ENCODE measurements at places on chromosomes 5 and 9.

- DNase-seq = no peak
These were observed 3.8 kb downstream of the ROR2 start for GRCh38 chr9:91946196-91946595.

- no peak for DNase-seq
These were observed 54.3 kb downstream of the TMC1 start for GRCh38 chr9:72575666-72576065.

DNA sequence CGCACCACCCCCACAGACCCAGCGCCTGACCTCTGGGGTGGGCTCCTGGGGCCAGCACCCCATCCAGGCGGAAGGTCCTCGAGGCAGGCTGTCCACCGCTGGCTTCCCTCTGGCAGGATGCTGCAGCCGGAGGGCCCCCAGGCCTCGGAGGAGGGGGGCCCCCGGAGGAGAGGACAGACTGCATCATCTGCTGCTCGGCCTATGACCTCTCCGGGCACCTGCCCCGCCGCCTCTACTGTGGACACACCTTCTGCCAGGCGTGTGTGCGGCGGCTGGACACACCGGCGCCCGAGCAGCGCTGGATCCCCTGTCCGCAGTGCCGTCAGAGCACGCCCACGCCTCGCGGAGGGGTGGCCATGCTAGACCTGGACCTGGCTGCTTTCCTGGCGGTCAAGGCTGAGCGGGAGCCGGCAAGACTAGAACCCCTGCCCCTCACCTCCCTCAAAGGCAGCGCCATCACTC is 1.2 kb downstream of the RNF224 start:
- no peak for DNase-seq

- no peak for DNase-seq
These were observed 83.4 kb downstream of the GHR start for GRCh38 chr5:42506662-42507061.

DNA sequence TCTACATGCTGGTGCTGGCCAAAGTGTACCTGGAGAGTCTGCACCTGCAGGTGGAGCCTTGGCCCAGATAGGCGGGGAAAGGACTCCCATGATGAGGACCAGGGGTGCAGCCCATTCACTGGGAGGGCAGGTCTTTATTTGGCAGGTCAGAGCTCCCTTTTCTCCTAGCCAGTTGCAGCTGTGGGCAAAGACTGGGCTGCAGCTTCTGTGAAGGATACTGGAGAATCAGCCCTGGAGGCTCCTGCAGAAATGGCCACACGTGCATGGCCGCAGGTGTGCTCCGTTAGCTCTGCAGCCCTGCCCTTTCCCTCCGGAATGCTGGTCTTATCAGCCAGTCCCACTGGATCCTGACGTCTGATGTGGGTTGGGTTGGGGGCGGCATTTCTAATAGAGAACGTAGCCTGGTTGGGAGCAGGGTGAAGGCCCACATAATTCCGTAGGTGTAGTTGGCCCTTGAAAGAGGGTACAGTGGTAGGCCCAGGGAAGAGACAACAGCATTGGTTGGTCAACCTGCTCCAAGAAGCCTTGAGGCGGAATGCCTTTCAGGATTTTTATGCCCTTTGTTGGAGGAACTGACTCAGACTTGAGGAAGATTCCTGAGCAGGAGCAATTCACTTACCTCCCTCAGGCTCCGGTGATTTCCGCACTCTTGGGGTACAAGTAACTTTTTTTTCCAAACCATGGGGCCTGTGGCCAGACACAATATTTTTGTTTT is 22.0 kb upstream of the TIFAB start:
- no peak for DNase-seq

DNA sequence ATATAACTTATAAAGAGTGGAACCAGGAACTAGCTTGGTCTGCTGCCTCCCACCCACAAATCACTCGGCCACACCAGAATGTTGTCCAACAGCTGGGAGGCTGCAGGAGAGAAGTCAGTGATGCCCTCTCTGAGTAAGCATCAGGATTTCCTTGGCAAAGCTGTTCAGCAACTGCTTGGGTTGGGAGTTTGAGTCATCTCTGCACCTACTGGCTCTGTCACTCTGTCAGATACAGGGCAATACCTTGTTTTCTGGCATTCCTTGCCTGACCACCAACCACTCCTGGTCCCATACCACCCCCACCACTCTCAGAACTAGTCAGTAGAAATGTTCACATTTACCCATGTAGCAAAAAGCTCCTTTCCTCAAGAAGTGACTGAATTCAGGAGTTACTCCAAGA is 36.8 kb upstream of the GCNT4 start:
- no peak for DNase-seq

DNA sequence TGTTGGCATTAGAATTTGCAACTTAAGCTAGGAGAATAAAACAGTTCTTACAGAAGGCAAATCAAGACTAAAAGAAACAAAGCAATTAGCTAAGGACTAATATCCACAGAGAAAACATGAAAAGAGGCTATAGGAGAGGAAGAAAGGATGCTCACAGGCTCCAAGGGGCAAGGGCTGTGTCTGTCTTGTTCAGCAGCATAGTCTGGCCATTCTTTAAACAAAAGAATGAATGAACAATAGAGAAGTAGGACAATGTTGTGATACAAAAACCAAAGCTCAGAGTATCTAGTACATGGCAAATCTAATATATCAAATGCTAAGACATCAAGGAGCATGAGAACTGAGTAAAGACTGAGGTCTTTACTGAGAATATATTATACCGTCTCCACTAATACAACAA is 39.5 kb downstream of the PLPP1 start:
- no peak for DNase-seq

DNA sequence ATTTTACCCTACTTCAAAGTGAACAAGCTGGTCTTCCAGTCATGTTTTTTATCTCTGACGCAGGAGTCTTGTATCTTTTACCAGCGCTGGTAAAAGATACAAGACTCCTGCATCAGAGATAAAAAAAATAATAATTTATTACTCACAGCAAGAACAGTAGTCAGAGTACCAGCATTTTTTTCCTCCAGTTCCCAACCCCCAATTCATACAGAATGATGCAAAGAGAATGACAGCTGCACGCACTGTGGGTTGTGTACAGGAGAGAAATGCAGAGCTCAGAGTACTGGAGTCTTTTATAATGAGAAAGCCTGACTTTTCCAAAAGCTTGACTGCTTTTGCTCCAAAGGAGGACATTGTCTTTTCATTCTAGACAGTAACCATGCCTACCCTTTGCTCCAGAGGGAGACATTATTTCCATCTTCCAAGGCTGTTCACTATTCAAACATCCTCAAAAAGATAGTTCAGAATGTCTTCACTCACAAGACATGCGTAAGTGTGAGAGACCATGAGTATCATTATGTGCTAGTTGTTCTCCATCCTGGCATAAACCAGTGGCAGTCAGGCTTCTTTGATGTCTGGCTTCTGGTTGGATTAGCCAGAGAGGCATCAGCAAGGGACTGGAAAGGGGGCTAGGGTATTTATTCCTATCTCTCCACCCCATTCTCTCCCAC is 14.3 kb upstream of the RANBP6 start:
- no peak for DNase-seq
